NT2/D1 (cell line): ENCODE measurements at places on chromosomes 13 and 19.

DNA sequence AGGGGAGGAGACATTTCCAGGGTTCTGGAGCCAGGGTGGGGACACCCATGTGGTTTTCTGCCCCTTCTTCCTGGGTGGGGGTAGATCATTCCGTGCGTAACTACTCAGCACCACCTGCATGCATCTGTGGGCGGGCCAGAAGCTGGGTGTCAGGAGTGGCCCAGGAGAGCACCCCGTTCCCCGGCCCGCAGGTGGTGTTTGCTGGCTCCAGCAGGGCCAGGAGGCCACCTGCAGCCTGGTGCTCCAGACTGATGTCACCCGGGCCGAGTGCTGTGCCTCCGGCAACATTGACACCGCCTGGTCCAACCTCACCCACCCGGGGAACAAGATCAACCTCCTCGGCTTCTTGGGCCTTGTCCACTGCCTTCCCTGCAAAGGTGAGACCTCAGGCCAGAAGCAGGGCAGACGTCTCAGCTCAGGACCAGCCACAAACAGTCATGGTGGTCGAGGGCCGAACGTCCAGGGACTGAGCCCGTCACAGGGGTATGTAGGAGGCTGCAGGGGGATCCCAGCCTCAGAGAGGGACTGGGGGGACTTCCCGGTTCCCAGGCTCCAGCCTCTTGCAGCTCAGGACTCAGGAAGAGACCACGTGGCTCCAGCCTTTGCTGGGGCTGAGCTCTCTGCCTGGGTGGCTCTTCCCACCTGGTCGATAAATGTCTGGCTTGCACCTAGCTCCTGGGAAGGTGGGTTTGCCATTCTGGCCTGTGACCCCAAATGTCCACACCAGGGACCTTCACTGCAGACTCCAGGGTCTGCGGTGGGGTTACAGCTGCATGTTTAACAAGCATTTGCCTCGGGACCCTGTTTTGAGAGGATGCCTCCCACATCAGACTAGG is 1.6 kb downstream of the FSTL3 start:
- DNase-seq, result no peak

GRCh38 chr13:44267980-44268379 is 105.6 kb upstream of the SERP2 start:
- DNase-seq, result no peak

DNA sequence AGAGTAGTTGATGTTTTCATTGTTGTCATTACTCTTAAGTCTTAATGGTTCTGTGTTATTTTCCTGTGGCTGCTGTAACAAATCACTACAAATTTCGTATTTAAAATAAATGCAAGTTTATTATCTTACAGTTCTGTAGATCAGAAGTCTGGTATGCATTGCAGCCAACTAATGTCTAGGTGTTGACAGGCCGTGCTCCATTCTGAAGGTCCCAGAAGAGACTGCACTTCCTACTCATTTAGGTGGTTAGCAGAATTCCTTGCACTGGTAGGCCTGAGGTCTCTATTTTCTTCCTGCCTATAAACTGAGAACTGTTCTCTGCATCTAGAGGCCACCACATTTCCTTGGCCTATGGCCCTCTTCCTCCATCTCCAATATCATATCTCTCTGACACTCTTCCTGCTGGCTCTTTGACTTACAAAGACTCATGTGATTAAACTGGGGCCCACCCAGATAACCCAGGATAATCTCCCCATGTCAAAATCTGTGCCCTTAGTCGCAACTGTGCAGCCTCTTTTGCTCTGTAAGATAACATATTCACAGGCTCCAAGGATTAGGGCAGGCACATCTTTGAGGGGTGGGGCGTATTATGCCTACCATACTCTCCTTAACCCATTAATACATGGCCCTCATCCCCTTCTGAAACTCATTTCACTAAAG is 468.4 kb downstream of the FOXO1 start:
- DNase-seq, result no peak

GRCh38 chr19:46618670-46619231 is 6.1 kb downstream of the PTGIR start:
- no peak for DNase-seq

DNA sequence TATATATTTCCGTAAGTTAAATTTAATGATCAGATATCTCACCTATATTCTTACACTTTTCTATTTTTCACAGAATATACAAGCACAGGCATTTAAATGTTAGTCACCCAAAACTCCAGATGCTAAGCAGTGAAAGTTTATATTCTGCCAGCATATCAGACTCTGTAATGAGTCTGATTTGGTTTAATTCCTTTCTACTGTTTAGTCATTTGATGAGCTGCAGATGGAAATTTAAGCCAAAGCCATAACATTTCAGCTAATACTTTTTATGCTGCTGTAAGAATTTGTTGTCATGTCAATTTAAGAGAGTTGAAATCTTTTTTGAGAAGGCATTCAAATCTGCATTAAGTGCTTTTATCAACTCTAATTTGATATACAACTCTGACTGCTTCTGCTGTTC is 8.0 kb downstream of the FRY start:
- no peak for DNase-seq

DNA sequence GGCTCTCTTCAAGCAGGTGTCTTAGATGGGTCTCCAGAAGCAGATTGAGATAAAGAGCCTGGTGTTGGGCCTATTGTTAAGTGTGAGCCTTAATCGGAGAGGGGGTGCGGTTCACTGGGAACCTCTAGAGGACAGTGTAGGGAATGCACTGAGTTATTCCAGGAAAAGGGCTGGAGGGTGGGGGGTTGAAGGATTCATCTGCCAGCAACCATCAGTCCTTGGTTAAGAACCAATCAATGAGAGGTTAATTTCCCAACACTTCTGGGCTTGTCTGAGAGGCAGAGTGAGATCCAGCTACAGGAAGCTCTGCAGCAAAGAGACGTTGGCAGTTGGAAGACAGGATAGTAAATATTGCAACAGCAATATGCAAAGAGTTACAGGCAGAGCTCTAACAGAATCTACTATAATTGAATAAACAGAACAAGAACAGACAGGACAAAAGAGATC is 28.7 kb downstream of the CYP4F2 start:
- DNase-seq, result peak; percentile 67

DNA sequence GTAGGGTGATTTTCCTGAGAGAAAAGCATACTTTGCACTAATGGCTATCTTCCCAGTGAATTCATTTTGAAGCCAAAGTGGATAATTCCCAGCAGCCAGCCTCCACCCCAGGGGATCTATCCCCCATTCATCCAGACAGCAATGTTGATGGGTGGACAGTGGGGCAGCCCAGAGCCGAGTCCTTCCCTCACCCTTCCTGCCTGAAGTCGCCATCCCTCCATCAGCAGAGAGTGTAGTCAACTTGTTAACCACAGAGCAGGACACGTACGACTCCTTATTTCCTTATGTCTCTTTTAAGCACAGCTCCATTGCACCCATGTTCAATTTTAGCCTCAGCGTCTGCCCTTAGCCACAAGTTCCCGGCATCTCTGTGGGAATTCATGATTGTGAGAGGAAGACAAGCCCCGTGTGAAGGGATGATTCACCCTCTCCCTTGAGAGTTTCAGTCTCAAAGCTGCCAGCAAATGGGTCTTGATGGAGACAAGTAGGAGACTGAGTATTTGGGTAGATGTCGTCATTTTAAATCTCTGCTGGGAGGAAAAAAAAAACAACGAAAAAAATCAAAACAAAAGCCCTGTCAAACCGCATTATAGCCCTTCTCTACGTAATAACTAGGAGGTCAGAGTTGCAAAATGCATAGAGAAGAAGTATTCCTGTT is 58.3 kb upstream of the MEDAG start:
- DNase-seq, result no peak

GRCh38 chr19:7739801-7740681 is 7.3 kb downstream of the CD209 start:
- no peak for DNase-seq
